ENCODE measurements at places on chromosomes 5 and 9.

DNA sequence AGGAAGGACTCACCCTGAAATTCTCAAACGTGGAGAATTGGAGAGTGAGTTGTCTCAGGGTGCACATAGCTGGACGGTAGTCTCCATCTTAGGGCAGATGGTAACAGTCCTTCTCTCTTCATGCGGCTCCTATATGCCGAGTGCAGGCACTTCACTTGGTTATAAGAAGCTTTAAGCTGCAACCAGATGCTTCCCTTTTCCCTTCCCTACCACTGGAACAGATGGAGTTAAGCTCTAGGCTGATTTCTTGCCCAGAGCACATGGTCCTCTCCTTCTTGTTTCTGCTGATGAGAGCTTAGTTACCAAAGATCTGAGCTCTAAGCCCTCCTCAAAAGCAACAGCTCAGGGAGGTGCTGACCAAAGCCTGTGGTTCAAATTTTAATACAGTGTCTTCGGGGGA lies 355.7 kb downstream of the ARHGEF28 start:
- no peak for DNase-seq

- no peak for DNase-seq
Observed at GRCh38 chr5:176870110-176870591, 29.0 kb downstream of the HK3 start.

DNA sequence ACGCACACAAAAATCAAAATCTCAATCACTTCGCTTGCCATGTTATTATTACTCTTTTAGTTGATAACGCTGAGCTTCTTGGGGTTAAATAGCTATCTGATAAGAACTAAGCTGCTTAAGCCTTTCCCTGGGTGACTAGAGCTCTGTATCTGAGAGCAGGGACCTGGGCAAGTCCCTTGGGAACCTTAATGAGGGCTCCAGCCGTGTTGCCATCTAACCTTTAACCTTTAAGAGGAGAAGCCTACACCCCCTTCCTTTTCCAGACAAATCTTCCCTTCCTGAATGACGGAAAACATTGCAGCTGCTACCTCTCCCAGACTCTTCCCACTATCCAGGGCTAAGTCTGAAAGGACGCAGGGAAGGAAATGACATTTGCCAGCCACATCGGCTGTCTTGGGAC lies 216.5 kb upstream of the RAI14 start:
- DNase-seq: no peak

DNA sequence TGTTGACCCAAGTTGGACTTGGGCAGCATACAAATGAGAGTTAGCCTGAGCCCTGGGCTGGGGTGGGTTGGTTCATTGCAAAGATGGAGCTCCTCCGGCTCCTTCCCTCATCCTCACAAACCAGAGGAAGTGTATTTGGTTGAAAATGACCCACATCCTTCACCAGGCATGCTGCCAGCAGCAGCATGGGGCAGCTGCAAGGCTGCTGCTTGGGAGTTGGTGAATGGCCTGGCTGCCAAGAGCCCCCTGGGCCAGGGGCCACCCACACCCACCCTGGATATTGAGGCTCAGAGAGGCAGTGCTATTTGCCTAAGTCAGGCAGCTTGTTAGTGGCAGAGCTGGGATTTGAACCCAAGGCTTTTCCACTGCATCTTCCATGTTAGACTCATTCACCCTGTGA lies 29.5 kb downstream of the PPARGC1B start:
- no peak for DNase-seq

- no peak for DNase-seq
Observed at GRCh38 chr9:29714860-29715259, 2141.6 kb upstream of the C9orf72 start.

- no peak for DNase-seq
Observed at GRCh38 chr5:60507687-60508086, 192.3 kb downstream of the DEPDC1B start.

GRCh38 chr5:143714629-143715028 lies 97.3 kb upstream of the HMHB1 start:
- no peak for DNase-seq

- no peak for DNase-seq
Observed at GRCh38 chr5:84184857-84185256, 199.8 kb downstream of the EDIL3 start.

- DNase-seq: no peak
Observed at GRCh38 chr9:69190086-69190862, 16.2 kb downstream of the TJP2 start.

DNA sequence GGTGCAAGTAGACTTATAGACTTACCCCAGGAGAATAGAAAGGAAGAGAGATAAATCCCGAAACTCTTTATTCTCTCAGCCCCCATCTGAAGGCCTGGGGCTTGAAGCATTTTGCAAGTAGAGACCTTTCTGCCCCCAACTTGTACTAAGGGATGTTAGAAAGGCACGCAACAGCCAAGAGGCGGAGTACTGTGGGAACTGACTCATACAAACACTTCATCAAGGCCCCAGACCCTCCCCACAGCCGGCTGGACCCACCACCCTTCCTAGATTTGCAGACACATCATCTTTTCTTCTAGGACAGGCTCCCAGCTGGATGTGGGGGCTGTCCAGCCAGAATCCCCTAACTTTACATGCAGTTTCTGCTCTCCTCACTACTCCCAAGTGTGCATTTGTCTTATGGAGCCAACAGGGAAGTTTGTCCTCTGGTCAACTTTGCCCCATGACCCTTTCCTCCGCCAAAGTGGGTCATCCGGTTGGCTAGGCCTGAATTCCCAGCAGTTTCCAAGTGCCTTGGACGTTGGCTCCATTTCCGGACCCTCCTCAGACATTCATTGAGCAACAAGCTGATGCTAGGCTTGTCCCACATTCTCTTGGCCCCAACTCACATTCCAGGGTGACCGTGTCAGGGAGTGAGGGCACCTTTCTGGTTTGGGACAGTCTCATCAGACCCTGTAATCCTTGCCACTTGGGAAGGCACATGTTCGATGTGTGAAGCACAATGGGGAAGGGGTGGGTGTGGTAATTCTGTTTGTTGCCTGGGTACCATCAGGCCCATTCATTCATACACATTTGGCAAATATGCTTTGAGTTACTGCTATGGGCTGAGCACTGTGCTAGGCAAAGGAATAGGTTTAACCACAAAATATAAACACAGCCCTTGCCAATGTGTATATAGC lies 64.6 kb downstream of the ABLIM3 start:
- no peak for DNase-seq

DNA sequence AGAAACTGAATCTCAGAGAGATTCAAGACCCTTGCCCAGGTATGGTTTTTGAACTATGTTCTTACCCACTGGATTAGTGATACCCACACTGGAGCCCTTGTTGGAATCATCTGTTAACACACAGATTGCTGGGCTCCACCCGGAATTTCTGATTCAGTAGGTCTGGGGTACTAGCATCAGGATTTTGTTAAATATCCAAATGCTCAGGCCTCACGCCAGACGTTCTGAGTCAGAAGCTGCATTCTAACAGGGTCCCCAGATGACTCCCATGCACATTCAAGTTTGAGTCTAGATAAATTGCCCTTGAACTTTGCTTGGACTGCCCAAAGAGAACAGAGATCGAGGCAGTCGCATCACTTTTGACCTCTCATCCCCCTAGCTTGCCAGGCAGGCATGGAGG lies 182.0 kb upstream of the WWC1 start:
- no peak for DNase-seq

GRCh38 chr5:150523472-150524350 lies 15.8 kb downstream of the NDST1 start:
- no peak for DNase-seq

- DNase-seq: no peak
Observed at GRCh38 chr5:10387690-10388089, 34.2 kb downstream of the MARCHF6 start.

All from stimulated activated CD8-positive, alpha-beta memory T cell treated with anti-CD3 and anti-CD28 coated beads, Interleukin-2, amount 100 ng/mL, for 48 hours (primary cell).